Cortex of kidney (tissue), 1 donor: ENCODE measurements at places on chromosomes 2 and 18.

DNA sequence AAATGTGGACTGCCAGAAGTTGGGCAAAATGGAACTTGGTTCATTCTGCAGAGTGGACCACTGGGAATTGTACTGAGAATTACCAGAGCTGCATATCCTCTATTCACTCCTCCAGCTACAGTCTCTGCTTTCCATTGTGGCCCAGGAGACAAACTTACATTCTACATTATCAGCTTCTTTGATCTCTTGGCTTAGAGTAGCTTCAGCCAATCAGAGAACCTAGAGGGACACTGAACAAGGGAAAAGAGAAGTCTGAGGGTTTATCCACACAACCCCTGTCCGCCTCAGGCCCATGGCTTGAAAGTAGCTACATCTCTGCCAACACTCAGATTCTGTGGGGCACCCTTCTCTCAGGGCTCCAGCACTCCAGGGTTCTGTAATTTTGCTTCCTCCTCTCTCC, 251.1 kb downstream of the TRIB2 start:
- DNase-seq = no peak

GRCh38 chr2:43611987-43612894, 16.4 kb upstream of the THADA start:
- no peak for DNase-seq

DNA sequence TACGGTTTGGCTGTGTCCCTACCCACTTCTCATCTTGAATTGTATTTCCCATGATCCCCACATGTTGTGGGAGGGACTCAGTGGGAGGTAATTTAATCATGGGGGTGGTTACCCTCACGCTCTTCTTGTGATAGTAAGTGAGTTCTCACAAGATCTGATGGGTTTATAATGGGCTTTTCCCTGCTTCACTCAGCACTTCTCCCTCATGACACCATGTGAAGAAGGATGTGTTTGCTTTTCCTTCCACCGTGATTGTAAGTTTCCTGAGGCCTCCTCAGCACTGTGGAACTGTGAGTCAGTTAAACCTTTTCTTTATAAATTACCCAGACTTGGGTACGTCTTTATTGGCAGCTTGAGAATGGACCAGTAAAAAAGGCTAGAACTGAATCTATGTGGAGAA, 750.0 kb upstream of the ID2 start:
- no peak for DNase-seq

- DNase-seq = no peak
Measured at GRCh38 chr2:236107536-236107935, 60.6 kb downstream of the GBX2 start.

DNA sequence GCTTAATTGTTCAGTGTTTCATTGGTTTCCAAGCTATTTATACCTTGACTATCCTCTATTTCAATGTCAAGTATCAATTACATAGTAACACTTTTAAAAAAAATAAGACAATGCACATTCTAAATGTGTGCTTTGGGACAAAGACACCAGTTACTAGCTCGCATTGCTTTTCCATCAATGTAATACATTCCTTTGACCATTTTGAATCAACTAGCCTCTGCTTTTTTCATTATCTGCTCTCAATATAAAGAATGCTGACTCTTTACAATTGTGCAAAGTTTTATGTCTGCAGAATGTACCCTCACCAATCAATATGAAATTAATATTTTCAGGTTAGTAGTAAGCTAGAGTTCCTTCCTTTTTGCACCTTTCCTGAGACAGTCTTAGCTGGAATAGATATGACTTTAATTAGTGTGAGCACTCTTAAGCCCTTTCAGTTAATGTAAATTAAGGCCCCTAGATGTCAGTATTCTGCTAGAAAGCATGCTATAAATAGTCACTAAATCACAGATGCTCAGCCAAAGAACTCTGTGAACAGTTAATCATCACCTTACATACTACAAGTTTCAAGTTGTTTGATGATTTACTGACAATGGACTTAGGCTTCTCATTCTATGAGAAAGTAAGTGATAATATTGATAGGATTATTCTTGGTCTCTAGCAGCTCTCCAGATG, 413.6 kb downstream of the PTH2R start:
- no peak for DNase-seq

DNA sequence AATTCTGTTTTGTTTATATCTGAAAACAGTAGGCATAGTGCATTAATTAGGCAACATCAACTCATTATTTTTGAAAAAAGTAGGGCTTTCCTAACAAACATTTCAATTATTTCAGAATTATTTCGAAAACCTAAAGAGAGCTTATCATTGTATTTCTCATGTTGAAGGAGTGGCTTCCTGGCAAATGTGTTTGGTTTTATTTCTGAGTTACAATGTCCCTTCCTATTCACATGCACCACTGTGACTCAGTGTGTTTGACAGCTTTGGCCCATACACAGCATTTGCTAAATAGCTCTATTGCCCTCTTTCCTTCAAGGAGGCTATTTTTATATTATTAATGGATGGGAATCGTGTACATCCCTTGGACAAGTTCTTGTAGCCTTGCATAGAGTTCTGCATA, 205.9 kb downstream of the PTGR3 start:
- DNase-seq = no peak

- no peak for DNase-seq
Measured at GRCh38 chr18:2430191-2430590, 141.1 kb downstream of the METTL4 start.

- DNase-seq = no peak
Measured at GRCh38 chr2:230871361-230872150, 6.8 kb downstream of the ITM2C start.

DNA sequence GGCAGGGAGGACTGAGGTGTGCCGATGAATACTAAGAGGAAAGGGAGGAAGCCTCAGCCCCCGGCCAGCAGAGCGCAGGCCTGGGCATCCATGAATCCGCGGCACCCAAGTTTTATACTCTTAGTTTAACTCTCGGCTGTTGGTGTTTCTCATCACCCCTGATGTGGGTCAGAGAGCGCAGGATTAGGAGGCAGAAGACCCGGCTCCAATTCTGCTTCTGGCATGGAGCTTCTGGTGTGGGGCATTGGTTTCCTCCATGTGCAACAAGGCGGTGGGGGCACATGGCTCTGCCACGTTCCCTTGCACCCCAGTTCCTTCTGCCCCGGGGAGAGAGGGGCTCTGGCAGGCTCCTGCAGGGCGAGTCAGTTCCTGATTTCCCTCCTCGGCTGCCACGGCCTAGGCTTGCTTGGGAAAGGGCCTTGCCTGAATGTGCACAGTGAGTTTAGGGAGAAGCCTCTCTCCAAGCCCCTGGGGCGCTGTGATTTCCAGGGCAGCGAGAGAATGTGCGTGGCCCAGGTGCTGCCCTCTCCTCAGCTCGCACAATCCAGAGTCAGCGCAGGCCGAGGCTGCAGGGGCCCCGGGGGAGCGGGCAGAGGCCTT, 36.2 kb upstream of the DNMT3A start:
- no peak for DNase-seq

DNA sequence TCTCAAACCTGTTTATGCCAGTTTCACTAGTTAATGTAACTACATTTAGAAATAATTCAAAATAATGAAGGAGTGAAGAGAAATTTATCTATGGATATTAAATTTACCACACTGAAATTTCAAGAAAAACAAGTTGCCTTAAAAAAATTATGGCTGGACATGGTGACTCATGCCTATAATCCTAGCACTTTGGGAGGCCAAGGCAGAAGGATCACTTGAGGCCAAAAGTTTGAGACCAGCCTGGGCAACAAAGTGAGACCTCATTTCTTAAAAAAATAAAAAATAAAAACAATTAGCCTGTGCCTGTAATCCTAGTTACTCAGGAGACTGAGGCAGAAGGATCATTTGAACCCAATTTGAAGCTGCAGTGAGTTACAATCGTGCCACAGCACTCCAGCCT, 29.9 kb downstream of the HDLBP start:
- no peak for DNase-seq

DNA sequence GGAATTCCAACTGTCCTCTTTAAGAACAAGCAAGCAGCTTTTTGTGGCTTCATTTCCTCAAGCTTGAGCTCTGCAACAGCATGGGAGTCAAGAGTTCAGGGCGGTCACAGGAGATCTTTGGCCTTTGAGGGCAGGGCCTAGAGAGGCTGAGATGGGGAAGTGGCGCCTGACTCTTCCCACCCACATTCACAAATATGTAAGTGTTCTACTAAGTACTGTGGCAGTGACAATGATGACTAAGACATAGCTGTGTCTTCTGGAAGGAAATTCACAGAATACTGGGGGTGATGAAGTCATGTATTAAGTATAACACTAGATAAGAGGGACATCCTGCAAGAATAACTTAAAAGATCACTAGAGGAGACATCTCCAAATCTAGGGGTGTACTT, 15.0 kb downstream of the RND3 start:
- DNase-seq = no peak

DNA sequence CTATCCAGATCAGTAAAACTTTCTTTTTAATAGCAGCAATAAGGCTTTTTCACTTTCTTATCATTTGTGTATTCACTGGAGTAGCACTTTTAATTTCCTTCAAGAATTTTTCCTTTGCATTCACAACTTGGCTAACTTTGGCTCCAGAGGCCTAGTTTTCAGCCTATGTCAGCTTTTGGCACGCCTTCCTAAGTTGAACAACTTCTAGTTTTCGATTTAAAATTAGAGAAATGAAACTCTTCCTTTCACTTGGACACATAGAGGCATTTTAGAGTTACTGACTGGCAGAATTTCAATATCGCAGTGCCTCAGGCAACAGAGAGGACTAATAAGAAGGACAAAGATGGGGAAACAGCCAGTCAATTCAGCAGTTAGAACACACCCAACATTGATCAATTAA, 577.4 kb downstream of the DSC3 start:
- DNase-seq = no peak

DNA sequence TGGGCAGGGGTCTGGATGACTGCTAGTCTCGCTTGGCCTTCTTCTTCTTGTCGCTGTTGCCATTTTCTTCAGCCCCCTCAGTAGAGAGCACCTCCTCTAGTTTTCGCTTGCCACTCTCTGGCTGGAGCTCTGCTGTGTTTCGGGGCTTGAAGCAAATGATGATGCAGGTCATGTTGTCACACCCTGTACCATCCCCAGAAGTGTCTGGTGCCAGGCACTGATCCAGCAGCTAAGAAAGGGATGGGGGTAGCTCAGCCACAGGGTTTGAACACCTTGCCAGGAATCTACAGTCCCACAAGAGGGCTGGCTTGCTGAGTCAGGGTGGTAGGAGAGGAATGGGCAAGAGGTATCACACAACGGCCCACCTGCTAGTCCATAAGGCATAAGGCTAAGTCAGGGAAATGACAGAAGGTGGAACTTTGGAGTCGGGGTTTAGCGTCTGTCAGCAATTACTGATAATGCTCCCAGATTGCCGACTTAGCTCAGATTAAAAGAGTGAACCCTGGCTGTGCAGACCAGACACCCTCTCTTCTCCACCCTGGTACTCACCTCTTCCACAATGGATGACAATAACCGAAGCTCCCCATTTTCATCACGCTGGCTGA, 1.1 kb upstream of the ZNF513 start:
- no peak for DNase-seq

DNA sequence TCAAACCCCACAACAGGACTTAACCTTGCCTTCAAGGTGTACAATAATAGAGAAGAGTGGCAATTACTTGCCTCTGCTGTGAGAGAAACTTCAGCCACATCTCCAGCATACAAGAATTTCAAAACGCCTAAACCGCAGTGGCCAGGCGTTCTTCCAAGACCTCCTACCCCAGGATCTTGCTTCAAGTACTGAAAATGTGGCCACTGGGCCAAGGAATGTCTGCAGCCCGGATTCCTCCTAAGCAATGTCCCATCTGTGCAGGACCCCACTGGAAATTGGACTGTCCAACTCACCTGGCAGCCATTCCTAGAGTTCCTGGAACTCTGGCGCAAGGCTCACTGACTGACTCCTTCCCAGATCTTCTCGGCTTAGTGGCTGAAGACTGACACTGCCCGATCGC, 2.8 kb upstream of the CYB5A start:
- DNase-seq = no peak

- no peak for DNase-seq
Measured at GRCh38 chr2:30695749-30696148, 111.5 kb downstream of the CAPN13 start.

GRCh38 chr18:78527984-78528383, 451.6 kb upstream of the SALL3 start:
- DNase-seq = no peak

- no peak for DNase-seq
Measured at GRCh38 chr18:59923539-59924196, 23.9 kb downstream of the PMAIP1 start.

DNA sequence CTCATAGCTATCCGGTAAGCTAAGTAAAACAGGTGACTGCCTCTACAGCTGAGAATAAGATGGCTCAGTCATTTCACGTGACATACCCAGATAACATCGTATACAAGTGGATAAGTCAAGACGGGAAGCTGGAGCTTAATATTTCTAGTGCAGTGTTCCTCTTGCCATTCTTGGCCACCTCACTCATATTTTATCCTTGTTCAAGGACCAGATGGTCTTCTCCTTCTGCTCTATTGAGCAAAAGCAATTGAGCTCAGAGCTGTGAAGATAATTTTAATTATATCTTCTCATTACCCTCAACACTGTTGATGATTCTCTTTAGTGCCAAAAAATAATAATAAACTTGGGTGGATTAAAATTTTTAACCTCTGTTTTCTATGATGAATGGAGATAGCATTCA, 201.1 kb downstream of the DCC start:
- no peak for DNase-seq

- no peak for DNase-seq
Measured at GRCh38 chr2:202831242-202832220, 40.0 kb downstream of the ICA1L start.

GRCh38 chr2:218883491-218884490, 3.1 kb downstream of the WNT10A start:
- no peak for DNase-seq

- no peak for DNase-seq
Measured at GRCh38 chr2:70570041-70570661, 16.5 kb upstream of the TGFA start.

DNA sequence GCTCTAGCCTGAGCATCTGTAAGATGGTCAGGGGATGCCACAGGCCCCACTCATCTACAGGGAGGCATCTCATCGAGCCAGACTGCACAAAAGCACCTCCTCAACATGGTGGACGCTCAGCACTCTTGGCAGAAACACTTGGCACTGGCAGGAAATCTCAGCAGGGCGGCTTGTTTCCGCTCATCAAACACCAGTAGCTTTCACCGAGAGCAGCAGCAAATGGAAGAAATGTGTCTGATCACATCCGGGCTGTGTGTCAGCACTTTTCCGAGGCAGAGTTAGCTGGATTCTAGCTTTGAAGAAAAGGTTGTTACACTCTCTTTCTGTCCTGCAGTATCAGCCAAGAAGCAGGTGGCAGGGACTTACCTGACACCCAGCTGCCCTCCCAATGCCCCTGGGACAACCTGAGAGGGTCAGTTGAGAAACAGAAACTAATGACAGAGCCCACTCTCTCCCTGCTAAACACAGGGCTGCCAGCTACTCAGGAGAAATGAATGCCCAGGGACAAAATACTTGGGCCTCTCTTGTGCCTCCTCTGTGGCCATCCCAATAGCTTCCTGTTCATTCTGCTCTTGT, 68.9 kb upstream of the FZD7 start:
- DNase-seq = no peak

GRCh38 chr2:160221391-160222276, 21.6 kb upstream of the ITGB6 start:
- DNase-seq = no peak
